ENCODE measurements at places on chromosomes 5 and 9.

DNA sequence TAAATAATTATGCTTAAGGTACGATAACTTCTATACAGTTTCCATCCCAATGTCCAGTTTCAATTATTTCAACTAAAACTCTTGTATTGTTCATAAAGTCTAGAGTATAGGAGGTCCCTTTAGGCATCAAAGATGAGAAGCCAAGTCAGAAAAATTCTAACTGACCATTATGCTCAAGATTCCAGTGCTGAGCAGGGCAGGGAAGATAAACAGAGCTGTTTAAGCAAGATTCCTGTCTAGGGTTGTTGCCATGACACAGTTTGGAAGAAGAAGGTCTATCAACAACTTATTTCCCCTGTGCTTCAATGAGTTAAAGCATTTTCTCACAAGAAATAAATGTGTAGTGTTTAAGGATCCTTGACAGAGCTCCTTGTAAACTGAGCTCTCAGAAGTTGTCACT, 48.9 kb upstream of the MTAP start:
- DNase-seq = no peak

DNA sequence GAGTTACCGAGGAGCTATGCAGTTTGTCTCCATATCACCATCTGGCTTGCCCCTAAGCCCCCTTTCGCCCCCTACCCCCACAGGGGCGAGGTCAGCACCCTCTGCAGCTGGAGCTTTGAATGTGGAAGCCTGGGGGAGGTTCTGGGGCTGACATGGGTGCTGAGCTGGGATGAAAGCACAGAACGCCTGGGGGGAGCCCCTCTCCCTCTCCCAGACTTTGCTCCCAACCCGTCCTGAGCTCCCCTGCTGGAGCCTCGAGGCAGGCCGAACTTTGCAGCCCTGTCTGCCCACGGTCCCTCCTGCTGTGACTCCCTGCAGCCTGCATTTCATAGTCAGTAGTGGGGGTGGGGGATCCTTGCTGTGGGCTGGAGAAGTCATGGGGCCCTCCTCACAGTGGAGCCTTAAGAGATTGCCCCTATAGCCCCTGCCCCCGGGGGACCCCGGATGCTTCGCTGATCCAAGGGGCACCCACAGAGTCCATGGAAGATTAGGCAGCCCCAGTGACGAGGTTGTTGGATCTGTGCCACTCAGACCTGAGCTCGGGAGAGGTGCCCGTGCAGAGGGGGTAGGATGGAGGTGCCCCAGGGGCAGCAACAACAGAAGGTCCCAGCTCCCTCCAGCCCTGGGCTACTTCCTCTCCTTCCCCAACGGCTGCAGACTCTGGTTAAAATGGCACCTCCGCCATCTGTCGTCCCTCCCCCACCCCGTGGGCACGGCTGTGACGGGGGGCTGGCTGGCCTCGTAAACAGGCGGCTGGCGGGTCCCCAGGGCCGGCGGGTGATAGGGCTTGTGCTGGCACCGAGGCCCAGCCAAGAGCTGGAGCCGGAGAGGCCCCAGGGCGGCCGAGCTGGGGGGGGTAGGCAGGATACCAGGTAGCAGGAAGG, 162.0 kb downstream of the C9orf50 start:
- DNase-seq = no peak

GRCh38 chr5:72013766-72014624, 93.3 kb upstream of the MAP1B start:
- no peak for DNase-seq

DNA sequence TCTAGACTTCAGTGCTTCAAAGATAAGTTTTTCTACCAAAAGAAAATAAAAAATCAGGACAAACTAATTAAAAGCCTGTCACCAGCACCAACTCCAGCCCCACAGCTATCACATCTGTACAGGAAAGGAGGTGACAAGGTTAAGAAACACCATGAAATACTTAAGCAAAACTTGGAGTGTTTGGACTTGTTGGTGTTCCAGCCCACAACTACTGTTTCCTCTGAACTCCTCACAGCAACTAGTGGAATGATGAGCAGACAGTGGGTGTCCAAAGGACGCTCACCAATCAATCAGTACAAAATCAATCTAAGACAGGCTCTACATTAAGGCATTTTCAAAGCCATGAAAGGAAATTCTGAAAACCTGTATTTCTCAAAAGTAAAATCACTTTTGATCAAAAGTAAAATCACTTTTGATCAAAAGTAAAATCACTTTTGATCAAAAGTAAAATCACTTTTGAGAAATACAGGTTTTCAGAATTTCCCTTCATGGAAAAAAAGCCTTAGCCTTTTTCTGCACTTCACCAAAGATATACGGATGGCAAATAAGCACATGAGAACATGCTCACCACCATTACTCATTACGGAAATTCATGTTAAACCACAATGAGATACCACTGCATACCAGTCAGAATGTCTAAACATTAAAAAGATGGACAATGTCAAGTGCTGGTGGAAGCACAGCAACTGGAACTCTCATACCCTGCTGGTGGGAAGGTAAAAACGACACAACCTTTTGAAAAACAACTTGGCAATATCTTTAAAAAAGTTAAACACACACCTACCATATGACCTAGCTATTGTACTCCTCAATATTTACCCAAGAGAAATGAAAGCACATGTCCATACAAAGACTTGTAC, 79.7 kb downstream of the MED27 start:
- DNase-seq = no peak

DNA sequence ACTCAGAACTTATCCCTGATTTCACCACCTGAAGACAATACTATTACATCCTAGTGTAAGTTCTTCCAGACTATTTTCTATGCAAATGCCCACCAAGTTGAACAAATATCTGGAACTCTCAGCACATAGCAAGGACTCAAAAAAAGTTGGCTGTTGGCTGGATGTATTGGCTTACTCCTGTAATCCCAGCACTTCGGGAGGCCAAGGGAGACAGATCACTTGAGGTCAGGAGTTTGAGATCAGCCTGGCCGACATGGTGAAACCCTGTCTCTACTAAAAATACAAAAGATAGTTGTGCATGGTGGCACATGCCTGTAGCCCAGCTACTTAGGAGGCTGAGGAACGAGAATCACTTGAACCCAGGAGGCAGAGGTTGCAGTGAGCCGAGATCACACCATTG, 15.0 kb upstream of the VPS13A start:
- no peak for DNase-seq

DNA sequence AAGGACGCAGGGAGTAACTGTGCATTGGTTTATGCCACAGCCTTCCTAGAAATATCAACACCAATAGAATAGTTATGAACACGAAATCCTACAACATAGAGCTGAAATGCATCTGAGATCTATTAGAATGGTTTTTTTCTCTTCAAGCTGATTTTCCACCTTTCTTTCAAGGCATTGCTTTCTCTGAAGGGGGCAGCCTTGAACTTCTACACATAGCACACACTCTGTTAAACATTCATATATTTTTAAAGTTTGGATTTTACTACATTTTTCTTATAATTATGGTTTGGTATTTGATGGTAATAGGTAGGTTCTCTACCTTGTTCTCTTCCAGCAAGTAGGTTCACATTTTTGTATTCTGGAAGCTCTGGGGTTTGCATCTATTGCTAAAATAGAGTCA, 661.8 kb downstream of the SEMA5A start:
- no peak for DNase-seq

GRCh38 chr9:90038763-90039162, 434.0 kb downstream of the GADD45G start:
- no peak for DNase-seq

DNA sequence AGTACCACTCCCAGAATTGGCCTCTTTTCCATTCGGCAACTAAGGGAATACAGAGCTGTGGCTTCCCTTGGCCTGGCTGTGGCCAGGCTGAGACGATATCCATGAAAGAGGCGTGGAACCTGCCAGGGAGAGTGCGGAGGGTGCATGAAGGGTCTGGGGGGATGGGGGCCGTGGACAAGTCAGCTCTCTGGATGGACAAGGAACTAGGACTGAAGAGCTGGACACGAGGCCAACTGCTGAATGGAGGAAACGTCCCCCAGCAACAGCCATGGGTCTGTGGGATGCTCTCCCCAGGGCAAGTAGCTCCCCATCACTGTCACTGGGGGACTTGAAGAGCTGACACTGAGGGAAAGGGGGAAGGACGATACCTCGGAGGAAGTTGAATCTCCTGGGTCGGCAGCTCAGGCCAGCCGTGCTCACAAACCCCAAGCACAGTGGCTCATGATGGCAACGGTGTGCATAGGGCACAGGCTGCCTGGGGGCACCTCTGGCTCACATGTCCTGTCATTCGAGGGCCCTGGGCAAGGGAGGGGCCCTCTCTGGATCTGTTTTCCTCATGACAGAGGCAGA, 4.1 kb upstream of the OLFM1 start:
- no peak for DNase-seq

- no peak for DNase-seq
These were observed 721 bp downstream of the GIN1 start for GRCh38 chr5:103119070-103119764.

DNA sequence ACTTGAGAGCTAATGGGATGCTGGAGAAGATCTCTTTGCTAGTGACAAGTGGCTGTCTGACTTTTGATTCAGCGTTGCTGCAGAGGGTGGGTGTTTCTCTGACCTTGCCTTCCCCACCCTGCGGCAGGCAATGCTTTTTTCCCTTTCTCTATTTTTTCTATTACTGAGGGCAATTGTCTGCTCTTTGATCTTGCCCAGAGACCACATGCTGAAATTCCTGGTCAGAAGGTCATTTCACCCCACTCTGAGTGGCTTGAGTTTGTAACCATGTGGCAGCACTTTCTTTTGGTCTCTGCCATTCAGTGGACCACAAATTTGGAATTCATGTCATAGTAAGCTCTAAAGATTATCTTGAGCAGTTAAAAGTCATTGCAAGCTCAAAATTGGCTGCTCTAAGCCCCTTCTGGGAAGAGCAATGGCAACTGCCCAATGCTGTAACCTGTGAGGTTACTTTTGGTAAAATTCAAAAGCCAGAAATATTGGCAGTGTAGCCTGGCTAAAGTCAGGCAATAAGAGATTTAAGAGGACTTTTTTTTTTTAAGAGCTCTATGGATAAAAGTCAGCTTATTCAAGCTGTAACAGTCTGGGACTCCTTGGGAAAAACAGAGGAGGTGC, 30.4 kb upstream of the MTMR12 start:
- DNase-seq = no peak

GRCh38 chr5:158484150-158484549, 615.6 kb downstream of the EBF1 start:
- no peak for DNase-seq

- no peak for DNase-seq
These were observed 32.9 kb downstream of the FGD3 start for GRCh38 chr9:92980085-92980745.

GRCh38 chr9:73178044-73178443, 26.4 kb downstream of the ANXA1 start:
- DNase-seq = no peak

DNA sequence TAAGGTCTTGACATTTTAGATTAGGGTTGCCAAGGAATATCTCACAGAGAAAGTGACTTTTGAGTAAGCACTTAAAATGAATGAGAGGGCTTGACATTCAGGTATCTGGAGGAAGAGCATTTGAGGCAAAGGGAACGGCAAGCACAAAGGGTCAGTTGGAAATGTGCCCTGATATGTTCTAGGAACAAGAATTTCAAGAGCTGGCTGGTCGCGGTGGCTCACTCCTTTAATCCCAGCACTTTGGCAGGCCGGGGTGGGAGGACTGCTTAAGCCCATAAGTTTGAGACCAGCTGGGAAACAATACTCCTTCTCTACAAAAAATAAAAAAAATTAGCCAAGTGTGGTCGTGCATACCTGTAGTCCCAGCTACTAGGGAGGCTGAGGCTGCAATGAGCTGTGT, 16.5 kb downstream of the KIAA1958 start:
- no peak for DNase-seq

DNA sequence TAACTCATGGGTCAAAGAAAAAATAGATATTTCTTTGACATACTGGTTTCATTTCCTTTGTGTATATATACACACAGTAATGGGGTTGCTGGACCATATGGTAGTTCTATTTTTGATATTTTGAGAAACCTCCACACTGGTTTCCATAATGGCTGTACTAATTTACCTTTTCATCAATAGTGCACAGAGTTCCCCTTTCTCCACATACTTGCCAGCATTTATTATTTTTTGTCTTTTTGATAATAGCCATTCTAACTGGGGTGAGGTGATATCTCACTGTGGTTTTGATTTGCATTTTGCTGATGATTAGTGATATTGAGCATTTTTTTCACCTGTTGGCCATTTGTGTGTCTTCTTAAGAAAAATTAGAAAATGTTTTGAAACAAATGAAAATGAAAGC, 78.4 kb upstream of the CKMT2 start:
- DNase-seq = no peak

GRCh38 chr5:138849882-138850281, 25.3 kb downstream of the LRRTM2 start:
- no peak for DNase-seq

DNA sequence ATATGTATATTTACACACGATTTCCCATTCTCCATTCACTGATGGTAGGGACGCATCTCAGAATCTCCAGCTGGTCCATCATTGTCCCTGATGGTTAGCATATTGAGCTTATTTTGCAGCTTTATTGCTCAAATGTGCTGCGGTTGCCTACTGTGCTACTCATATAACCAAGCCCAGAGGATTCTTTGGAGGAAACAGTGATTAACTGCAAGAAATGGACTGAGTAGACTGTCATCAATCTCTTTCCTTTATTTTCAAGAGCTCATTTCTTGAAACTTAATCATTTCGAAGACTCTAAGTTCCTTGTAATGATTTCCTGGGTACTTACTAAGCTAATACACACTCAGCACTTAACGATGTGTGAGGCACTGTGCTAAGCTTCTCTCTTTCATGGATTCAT, 119.0 kb downstream of the MAT2B start:
- DNase-seq = no peak

DNA sequence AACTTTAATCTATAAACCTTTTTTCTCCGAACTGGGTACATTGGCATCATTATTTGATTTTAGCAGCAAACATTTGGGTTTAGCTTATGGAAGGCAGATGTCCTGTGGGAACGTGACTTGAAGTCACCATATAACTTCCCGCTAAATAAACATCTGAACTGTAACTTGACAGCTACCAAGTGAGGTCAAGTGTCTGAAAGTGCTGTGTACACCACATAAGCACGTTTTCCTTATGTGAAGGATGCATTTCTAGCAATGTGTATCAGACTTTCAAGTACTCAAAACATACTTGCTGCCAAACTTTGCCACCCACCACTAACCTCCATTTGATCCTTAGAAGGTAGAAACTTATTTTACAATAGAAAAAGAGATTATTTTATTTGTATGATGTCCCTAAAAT, 35.7 kb downstream of the SLC1A3 start:
- DNase-seq = no peak

DNA sequence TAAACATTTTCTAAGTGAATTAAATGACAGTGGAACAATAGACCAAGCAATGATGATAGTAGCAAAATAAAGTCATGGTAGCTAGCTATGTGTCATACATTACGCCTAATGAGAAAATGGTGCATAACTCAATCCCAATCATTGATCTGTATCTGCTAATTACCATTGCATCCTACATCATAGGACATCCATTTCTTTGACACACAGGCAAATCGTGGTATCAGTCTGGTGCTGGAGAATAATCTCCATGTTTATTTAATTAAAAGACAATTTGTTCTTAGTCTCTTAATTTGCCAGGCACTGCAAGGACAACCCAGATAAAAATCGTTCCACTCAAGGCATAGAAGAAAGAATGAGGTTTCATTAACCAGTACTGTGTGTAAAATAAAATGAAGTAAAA, 89.6 kb upstream of the SMC5 start:
- DNase-seq = no peak

GRCh38 chr5:142486020-142486419, 161.2 kb upstream of the SPRY4 start:
- DNase-seq = no peak

- no peak for DNase-seq
These were observed 74.4 kb downstream of the PDE6A start for GRCh38 chr5:149870232-149870631.

- no peak for DNase-seq
These were observed at the start of gene HMHB1 for GRCh38 chr5:143812085-143812705. Gene HMHB1, plus strand, starts transcription at chr5:143812161.

Measured in stimulated activated CD8-positive, alpha-beta memory T cell treated with anti-CD3 and anti-CD28 coated beads, Interleukin-15, amount 100 ng/mL, for 48 hours (primary cell).